T47D (cell line): ENCODE measurements at places on chromosomes 16 and 17.

- no peak for DNase-seq
These were observed 71.9 kb downstream of the KIF2B start for GRCh38 chr17:53894591-53894990.

- DNase-seq: no peak
These were observed 652 bp downstream of the PRAC2 start for GRCh38 chr17:48723423-48724250.

DNA sequence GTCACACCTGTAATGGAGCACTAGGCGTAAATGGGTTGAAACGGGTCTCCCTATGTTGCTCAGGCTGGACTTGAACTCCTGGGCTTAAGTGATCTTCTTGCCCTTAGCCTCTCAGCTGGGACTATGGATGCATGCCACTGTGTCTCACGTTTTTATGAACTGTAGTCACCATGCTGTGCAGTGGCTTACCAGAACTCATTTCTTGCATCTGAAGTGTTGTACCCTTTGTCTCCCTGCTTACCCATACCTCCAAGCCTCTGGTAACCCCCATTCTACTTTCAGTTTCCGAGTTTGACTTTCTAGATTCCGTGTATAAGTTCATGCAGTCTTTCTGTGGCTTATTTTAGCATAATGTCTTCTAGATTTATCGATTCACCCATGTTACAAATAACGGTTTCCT is 7.7 kb downstream of the PYCARD start:
- DNase-seq: no peak

GRCh38 chr17:59371416-59372100 is 40.1 kb downstream of the YPEL2 start:
- no peak for DNase-seq

- DNase-seq: no peak
These were observed 19.7 kb downstream of the G6PC1 start for GRCh38 chr17:42920106-42920900.
